ENCODE measurements at places on chromosomes 4 and X.

GRCh38 chr4:142449771-142450373 lies 396.2 kb downstream of the INPP4B start:
- no peak for DNase-seq

DNA sequence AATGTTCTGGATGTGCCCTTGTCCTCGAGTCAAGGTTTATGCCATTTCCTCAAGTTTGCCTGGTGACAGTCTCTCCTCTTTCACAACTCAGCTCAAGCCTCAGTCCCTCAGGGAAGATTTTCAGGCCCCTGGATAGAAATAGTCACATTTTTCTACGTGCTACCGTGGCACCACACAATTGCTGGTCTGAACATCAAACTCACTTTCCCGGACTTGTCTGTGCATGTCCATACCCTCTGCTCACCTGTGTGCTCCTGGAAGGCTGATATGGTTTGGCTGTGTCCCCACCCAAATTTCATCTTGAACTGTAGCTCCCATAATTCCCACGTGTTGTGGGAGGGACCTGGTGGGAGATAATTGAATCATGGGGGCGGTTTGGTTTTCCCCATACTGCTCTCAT lies 129.7 kb downstream of the HS3ST1 start:
- DNase-seq, result no peak

- no peak for DNase-seq
Observed at GRCh38 chr4:185219551-185220344, 10.3 kb downstream of the SNX25 start.

- no peak for DNase-seq
Observed at GRCh38 chrX:56219700-56220099, 12.5 kb upstream of the KLF8 start.

DNA sequence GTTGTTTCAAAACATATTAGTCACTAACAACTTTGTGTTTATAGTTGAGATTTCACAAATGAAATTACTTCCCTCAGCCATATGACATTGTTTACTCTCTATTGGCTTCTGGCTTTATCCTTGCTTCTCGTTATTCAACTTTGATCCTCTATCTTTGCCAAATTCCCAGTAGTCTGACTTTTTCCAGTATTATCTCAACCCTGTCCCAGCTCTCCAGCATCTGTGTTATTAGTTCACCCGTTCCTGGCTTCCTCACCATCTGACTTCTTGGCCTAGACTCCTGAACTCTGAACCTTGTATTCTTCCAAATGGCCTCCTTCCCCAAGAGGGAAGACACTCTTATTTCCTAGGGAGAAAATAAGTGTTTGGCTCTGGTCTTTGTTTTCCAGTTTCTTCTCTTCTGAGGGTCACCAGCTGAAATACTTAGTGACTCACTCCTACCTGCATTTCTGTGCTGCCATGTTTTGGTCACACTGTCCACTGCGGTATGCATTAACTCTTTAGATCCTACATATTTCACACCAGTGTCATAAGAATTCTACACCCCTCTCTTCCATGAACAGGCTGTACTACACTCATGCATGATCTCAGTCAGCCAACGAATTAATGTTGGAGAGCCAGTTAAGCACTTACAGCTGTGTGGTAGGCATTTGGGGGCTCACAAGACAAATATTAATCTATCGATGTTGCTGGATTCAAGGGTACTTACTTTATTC lies 17.0 kb upstream of the ARHGAP24 start:
- DNase-seq, result no peak

DNA sequence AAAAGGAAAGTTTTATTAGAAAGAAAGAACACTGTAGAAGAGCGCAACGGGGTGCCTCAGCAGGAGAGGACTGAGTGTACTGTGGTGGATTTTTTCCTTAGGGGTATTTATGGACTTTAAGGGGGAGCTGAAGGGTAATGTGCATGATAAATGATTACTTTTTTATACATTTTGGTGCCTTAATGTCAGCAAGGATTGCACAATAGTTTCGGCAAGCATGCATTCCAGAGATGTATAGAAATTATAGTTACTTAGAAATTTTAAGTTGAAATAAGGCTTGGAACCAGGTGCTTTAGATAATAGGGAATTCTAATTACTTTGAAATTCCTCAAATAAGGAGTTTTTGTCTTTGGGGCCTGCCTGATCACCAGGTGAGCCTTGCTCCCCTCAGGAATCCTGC lies 30.5 kb upstream of the SERPINA7 start:
- no peak for DNase-seq

DNA sequence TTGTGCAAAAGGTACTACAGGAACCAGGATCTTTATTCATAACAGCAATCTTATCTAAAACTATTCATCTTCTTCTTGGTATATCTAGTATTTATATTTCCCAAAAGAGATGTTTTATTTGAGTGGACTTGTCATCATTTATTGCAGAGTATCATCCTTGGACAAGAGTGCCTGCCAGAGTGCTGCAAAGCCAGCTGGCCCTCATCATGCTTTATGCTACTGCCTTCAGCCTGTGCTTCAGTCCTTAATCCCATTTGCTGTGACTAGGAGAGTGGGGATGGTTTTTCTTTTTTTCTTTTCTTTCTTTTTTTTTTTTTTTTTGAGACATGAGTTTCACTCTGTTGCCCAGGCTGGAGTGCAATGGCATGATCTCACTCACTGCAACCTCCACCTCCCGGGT lies 33.5 kb upstream of the ELF2 start:
- DNase-seq, result no peak

GRCh38 chrX:57587607-57588006 lies 4.2 kb upstream of the ZXDB start:
- DNase-seq, result no peak

DNA sequence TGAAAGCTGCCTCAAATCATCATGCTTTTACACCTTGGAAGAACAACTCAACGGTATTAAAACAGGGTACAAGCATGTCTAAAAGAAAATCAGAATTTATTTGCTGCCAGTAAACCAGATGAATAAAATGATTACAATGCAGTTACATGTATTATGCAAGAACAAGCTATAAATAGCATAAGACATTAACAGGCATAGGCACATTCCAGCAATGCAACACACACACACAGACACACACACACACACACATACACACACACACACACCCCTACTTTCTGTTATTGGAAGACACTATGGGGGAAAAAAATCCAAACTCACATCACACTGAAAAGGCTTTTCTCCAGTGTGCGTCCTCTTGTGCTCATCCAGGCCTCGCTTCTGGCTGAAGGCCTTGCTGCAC lies 212.5 kb downstream of the PRDM5 start:
- no peak for DNase-seq

DNA sequence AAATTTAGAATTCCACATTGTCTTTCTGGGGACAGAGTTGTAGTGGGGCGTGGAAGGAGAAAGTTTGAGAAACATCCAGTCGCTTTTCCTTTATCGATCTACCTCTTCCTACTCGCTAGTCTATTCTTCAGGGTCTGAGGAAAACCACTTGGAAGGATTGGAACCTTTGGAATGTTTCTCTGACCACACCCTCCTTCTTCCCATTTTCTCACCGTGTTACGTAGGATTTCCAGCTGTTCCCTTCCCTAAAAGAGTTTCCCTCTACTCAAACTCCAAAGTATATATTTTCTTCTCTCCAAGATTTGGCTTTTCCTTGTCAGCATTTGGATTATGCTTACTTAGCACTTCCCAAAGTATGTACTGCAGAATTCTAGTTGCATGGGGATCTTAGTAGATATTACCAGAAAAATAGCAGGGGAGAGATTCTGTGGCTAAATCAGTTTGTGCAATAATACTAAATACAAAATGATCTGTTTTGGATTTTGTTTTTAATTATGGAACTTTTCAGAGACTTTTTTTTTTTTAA lies 4.9 kb downstream of the ENPEP start:
- no peak for DNase-seq

- DNase-seq, result no peak
Observed at GRCh38 chr4:151067316-151067970, 32.0 kb upstream of the RPS3A start.

GRCh38 chr4:172813359-172813923 lies 355.2 kb upstream of the GALNT7 start:
- no peak for DNase-seq

Measured in stimulated activated CD8-positive, alpha-beta memory T cell treated with anti-CD3 and anti-CD28 coated beads, Interleukin-7, amount 100 ng/mL, for 48 hours (primary cell).